ENCODE measurements at places on chromosomes 1 and 21.

- DNase-seq = no peak
These were observed 25.2 kb upstream of the ABCG1 start for GRCh38 chr21:42193721-42194120.

- DNase-seq = no peak
These were observed 25.7 kb upstream of the BACE2 start for GRCh38 chr21:41142051-41142795.

DNA sequence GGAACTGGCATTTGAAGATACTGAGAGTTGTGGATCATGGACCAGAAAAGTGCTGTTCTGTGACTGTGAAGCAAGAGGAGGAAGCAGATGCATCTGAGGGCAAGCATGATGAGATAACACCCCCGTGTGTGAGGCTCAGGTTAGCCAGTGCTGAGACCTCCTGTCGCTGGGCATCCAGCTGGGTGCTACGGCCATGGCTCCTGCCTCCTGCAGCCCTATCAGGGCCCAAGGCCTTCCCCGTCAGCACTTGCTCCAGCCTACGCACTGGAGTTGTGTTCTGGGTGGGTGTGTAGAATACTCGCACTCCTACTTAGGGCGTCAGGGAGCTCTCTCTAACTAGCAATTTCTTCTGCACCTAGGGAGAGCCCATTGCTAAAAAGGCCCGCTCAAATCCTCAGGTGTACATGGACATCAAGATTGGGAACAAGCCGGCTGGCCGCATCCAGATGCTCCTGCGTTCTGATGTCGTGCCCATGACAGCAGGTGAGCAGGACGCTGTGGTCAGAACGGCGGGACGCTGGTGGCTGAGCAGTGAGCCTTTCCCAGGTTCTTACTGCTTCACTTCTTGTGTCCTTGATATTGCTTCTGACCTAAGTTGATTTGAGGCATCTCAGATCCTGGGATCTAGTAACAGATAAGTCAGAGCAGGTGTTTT is 6.5 kb downstream of the PPIE start:
- DNase-seq = no peak

DNA sequence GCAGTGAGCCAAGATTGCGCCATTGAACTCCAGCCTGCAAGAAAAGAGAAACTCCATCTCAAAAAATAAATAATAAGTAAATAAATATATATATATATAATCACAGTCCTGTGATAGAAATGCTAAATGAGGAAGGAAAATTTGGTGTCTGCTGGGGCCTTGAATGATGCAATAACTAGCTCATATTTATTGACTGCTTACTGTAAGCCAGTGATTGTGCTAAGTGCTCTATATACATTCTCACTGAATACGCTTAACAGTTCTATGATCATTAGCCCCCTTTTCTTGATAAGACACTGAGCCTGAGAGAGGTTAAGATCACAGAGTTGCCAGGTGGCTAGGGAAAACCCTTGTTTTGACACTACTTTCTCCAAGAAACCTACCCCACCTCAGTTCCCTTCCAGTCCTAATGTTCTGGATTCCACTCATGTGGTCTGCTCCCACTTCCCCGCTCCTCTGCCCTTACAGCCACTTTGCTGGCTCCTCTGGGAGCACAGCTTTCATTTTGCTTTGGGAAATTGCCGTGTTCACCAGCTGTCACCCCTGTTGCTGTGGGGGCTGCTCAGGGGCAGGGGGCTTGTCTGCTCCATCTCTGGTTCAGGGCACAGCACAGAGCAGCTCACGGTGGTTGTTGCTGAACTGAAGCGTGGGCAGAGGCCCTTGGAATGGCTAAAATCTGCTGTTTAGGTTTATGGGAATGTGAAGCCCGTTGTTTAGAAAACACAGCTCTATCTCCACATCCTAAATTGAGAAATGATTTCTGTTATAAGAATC is 2.5 kb upstream of the BMP8A start:
- DNase-seq = no peak

GRCh38 chr1:225928186-225929175 is 4.4 kb upstream of the PYCR2 start:
- no peak for DNase-seq

DNA sequence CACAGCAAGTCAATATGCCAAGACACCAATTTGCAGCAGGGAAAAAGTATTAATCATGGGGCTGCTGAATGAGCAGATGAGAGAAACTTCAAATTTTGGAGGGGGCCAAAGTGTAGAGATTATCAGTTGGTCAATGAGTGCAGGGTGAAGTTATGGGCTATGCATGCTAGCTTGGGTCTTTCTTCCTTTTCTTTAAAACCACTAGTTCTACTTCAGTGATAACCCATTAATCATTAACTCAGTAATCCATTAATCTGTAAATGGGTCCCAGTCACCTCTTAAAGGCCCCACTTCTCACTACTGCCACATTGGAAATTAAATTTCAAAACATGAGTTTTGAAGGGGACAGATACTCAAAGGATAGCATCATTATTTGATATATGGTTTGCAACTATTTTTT is 688.6 kb upstream of the ADGRL4 start:
- DNase-seq = no peak

- DNase-seq = no peak
These were observed 2.5 kb downstream of the S100A11 start for GRCh38 chr1:152034324-152034653.

DNA sequence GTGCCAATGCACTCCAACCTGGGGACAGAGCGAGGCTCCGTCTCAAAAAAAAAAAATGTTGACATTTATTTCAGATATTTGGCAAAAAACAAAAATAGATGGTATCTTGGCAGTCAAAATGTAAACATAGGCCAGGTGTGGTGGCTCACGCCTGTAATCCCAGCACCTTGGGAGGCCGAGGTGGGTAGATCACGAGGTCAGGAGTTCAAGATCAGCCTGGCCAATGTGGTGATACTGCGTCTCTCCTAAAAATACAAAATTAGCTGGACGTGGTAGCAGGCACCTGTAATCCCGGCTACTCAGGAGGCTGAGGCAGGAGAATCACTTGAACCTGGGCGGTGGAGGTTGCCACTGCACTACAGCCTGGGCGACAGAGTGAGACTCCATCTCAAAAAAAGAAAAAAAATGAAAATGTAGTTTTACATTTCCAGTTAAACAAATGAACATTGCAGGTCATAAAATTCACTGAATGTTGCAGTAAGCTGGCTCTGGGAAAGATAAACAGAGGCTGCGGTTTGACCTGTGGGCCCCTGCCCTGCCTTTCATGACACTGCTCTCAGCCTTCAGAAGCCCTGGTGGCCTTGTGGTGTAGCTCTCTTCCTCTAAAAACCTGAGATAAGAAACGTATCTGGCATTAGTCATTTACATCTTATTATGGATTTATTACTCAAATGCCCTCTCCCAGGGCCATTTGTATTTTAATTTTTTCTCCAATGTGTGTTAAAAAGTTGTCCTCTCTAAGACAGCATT is 12.2 kb upstream of the SLC44A3 start:
- DNase-seq = no peak

DNA sequence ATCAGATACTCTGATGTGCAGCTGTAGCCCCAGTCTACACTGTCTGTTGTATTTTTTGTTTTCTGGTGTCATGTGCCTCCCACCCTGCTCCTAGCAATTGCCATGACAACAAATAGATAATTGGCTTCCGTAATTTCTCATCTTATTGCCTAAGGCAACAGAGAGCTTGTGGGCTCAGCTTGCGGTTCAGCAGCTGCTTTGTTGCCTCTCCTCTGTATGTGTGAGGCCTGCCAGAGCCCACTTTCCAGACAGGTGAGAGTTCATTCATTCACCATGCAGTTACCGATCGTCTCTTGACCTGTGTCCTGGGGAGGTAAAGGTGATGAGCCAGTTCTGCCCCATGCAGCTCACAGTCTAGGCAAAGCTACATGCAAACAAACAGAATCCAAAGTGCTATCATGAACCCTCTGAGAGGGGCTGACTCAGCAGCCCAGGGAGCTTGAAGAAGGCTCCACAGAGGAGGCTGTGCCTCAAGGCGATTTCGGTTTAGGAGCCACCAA is 11.9 kb downstream of the LGALS8 start:
- no peak for DNase-seq

GRCh38 chr1:236774926-236775325 is 20.2 kb upstream of the MTR start:
- no peak for DNase-seq

DNA sequence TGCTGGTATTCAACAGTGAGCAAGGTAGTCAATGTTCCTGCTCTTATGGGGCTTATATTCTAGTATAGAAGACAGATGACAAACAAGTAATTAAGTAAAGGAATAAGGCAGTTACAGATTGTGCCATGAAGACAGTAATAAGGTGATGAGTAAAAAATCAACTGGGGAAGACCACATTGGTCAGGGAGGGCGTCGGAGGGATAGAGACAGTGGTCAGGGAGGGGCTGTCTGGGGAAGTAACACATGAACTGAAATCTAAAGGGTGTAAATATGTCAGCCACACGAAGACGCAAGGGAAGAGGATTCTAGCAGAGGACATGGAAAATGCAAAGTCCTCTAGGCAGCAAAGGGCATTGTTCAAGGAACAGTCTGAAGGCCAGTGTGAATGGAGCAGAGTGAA is 10.1 kb downstream of the IL12RB2 start:
- no peak for DNase-seq

GRCh38 chr1:151728151-151729054 is 7.1 kb downstream of the RIIAD1 start:
- no peak for DNase-seq

- no peak for DNase-seq
These were observed 344.6 kb downstream of the RYR2 start for GRCh38 chr1:237386362-237387143.

GRCh38 chr1:17244821-17245740 is 3.8 kb upstream of the PADI3 start:
- no peak for DNase-seq

GRCh38 chr1:234001817-234002216 is 97.3 kb downstream of the SLC35F3 start:
- no peak for DNase-seq

DNA sequence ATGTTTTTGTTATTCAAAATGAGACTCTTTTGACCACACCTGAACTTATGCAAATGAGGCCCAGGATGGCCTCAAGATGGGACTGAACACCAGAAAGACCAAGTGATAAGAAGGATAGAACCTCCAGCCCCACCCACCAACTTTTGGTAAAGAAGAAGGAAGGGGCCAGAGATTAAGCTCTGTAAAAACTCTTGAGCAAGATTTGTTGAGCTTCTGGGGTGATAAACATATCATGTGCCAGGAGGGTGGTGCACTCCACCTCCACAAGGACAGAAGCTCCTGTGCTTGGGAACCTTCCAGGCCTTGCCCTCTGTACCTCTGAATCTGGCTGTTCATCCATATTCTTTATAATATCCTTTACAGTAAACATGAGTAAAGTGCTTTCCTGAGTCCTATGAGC is 5.3 kb downstream of the RSPH1 start:
- no peak for DNase-seq

GRCh38 chr1:34671887-34672286 is 83.0 kb upstream of the GJB5 start:
- no peak for DNase-seq

- DNase-seq = no peak
These were observed 333.9 kb downstream of the CAMTA1 start for GRCh38 chr1:7119156-7119555.

DNA sequence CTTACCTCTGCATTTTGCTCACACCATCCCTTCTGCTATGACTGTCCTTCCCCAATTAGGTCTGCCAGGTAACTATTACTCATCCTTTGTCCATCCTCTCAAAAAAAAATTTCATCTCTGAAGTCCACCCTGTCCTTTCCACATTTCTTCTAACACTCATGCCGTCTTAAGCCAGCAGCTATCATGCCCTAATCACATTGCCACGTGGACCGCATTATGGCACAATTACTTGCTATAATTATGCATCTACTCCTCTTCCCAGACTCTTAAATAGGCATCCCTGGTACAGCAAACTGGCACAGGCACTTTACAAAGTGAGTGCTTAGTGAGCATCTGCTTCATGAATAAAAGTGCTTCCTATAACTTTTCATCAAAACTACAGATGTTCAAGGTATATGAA is 295.4 kb upstream of the ESRRG start:
- DNase-seq = no peak

- DNase-seq = no peak
These were observed 475.4 kb upstream of the NR5A2 start for GRCh38 chr1:199551967-199552565.

- no peak for DNase-seq
These were observed 4.9 kb downstream of the CROCC start for GRCh38 chr1:16926491-16927073.

- DNase-seq = no peak
These were observed 182.3 kb downstream of the C1orf21 start for GRCh38 chr1:184569106-184569505.

- DNase-seq = no peak
These were observed 77.9 kb downstream of the TENT5C start for GRCh38 chr1:117683571-117684285.

- DNase-seq = no peak
These were observed 38.3 kb downstream of the RNF115 start for GRCh38 chr1:145785547-145785946.

GRCh38 chr1:159880430-159880829 is 18.0 kb upstream of the VSIG8 start:
- no peak for DNase-seq

- DNase-seq = no peak
These were observed 104.4 kb upstream of the KCNK1 start for GRCh38 chr1:233509526-233509925.

GRCh38 chr1:94275083-94275482 is 37.7 kb upstream of the ARHGAP29 start:
- DNase-seq = no peak

GRCh38 chr1:169914531-169914930 is 20.8 kb upstream of the SCYL3 start:
- no peak for DNase-seq

DNA sequence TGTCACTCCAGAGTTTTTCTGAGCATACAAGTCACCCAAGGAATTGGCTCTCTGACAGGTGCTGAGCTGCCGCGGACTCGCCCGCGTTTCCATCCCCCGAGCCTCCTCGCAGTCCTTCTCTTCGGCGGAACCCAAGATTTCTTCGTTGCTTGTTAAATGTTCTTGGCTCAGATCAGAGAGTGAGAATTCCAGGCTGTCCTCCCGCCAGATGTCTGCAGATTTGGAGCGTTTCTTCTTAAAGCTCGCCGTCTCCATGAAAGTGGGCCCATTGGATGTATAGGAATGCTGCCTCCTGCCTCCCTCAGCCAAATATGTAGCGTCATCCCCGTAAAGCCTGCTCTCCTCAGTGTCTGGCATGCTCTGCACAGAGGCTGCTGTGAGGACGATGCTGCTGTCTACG is 77.8 kb downstream of the TIAM1 start:
- no peak for DNase-seq

- no peak for DNase-seq
These were observed 923.2 kb downstream of the LTN1 start for GRCh38 chr21:28069450-28069923.
